ENCODE measurements at places on chromosomes 1 and 21.

- no peak for DNase-seq
Measured at GRCh38 chr1:50681931-50682330, 258.7 kb upstream of the DMRTA2 start.

DNA sequence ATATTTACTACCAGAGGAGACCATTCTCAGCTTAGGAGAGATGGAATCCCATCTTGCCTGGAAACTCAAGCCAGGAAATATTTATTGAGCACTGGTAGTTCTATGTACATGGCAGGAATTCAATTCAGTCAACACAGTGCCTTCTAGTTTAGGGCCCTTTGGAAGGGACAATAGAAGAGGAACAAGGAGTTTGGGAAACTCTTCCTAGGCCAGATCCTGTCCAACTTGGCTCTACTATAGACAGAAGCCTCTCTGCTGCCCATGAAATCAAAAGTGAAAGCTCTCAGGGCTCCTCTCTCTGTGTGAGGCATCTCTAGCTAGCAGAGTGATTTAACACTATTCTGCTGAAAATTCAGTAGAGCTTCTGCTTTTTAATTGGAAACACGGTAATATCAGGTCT, 244.6 kb upstream of the MAP1LC3C start:
- DNase-seq = no peak

- DNase-seq = no peak
Measured at GRCh38 chr1:236673289-236673919, 12.9 kb upstream of the ACTN2 start.

GRCh38 chr1:224205438-224205840, 22.4 kb downstream of the DEGS1 start:
- no peak for DNase-seq
